ENCODE measurements at places on chromosomes 2 and 18.

DNA sequence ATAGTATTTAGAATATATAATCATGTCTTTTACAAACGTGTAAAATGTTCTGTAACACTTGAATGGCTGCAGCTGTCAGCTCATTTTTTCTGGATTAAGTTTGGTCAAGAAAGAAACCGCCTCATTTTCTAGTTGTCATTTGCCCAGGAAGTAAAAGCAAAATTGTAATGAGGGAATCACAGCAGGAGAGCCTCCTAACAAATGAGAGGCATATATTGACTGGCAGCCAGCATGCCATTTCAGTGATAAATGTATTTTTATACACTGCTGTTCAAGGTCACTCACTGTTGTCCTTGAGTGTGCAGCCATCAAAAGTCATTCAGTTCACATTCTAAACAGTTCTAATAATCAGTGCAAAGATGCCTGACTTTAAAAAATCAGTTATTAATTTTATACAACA lies 144.3 kb upstream of the BOD1L2 start:
- no peak for DNase-seq

- no peak for DNase-seq
Measured at GRCh38 chr18:9356976-9357375, 22.4 kb downstream of the TWSG1 start.

GRCh38 chr18:37582261-37582660 lies 16.7 kb upstream of the CELF4 start:
- no peak for DNase-seq

DNA sequence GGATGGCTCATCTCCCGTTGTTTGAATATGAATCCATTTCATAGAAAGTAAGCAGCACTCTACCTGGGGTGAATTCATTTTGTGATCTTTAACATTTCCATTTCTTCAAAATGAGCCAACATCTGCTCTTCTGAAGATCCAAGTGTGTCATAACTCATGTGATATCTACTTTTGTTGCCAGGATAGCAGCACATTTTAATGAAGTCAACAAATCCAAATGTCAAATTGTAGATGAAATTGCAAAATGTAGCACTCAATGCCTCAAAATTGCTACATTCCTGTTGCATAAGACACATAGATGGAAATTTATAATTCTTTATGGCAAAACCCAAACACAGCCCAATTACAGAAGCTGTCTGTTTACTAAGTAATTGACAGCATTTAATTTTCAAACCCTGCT lies 360.7 kb downstream of the TMX3 start:
- DNase-seq = no peak

- no peak for DNase-seq
Measured at GRCh38 chr2:44045061-44045460, 49.3 kb upstream of the LRPPRC start.

- DNase-seq = no peak
Measured at GRCh38 chr2:99555404-99555803, 65.6 kb upstream of the REV1 start.
